HepG2 (cell line): ENCODE measurements at places on chromosomes 2 and 18. TPM values are rescaled to one million over a fixed set of nuclear protein-coding genes. Genes with fewer than 3 reads are reported as not detected.

HRH4 gene
- polyA plus RNA-seq, result not detected in 2 replicates

OR6B2 gene
- not detected in 2 replicates for polyA plus RNA-seq

GMCL1 gene
- 13.3 and 24.0 TPM in 2 replicates for polyA plus RNA-seq

ITPRID2 gene
- polyA plus RNA-seq, result 35.3 and 44.8 TPM in 2 replicates

UGT1A6 gene
- 0.25 and 0.35 TPM in 2 replicates for polyA plus RNA-seq

OBSL1 gene
- 218 and 229 TPM in 2 replicates for polyA plus RNA-seq

FBXO48 gene
- 0.86 and 1.1 TPM in 2 replicates for polyA plus RNA-seq

ABCB11 gene
- not detected in 2 replicates for polyA plus RNA-seq

KLF7 gene
- 5.4 and 6.3 TPM in 2 replicates for polyA plus RNA-seq

INHA gene
- polyA plus RNA-seq, result 15.2 and 23.1 TPM in 2 replicates

GPC1 gene
- polyA plus RNA-seq, result 4.0 and 4.8 TPM in 2 replicates

HS1BP3 gene
- 15.2 and 17.3 TPM in 2 replicates for polyA plus RNA-seq

ZSWIM2 gene
- polyA plus RNA-seq, result not detected in 2 replicates

PROKR1 gene
- polyA plus RNA-seq, result not detected in 2 replicates

PJVK gene
- 2.6 and 3.0 TPM in 2 replicates for polyA plus RNA-seq

CYRIA gene
- polyA plus RNA-seq, result 0.09 TPM in 1 of 2 replicates, not detected in the other

DRC1 gene
- polyA plus RNA-seq, result not detected in 2 replicates

LIMS2 gene
- 1.9 and 2.0 TPM in 2 replicates for polyA plus RNA-seq

ALPI gene
- polyA plus RNA-seq, result 0.03 TPM in 1 of 2 replicates, not detected in the other

CHST9 gene
- 1.7 and 3.2 TPM in 2 replicates for polyA plus RNA-seq

LCT gene
- polyA plus RNA-seq, result not detected in 2 replicates

NT5DC4 gene
- 0.04 and 0.07 TPM in 2 replicates for polyA plus RNA-seq

WDPCP gene
- 1.8 and 2.9 TPM in 2 replicates for polyA plus RNA-seq

GAD1 gene
- 0.13 TPM in 1 of 2 replicates, not detected in the other for polyA plus RNA-seq

GEN1 gene
- polyA plus RNA-seq, result 5.1 and 9.9 TPM in 2 replicates

REG1B gene
- polyA plus RNA-seq, result not detected in 2 replicates

SLC9A4 gene
- not detected in 2 replicates for polyA plus RNA-seq

SLC4A5 gene
- polyA plus RNA-seq, result 0.50 and 0.51 TPM in 2 replicates
